ENCODE measurements at places on chromosomes 4 and X.

DNA sequence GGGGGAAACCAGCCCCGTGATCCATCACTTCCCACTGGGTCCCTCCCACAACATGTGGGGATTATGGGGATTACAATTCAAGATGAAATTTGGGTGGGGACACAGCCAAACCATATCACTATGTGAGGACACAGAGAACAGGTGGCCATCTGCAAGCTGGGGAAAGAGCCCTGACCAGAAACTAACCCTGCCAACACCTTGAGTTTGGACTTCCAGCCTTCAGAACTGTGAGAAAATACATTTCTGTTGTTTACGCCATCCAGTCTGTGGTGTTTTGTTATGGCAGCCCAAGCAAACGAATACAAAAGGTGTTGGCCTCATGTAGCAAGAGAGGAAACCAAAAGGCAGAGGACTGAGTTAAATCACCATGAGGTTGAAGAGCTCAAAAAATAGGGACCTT, 169.9 kb upstream of the TENM3 start:
- no peak for DNase-seq

GRCh38 chr4:127632420-127633403, at the start of gene INTU:
INTU (plus strand) TSS chr4:127632957; CDS start chr4:127633035, 78 bp downstream.
- DNase-seq: peak; percentile 64

GRCh38 chr4:184350213-184350817, 124.0 kb downstream of the IRF2 start:
- no peak for DNase-seq

- no peak for DNase-seq
Observed at GRCh38 chr4:3831529-3832150, 65.5 kb downstream of the ADRA2C start.

- no peak for DNase-seq
Observed at GRCh38 chrX:115234461-115234860, 565 bp upstream of the LRCH2 start.

- DNase-seq: no peak
Observed at GRCh38 chrX:81257817-81258216, 55.9 kb downstream of the SH3BGRL start.

GRCh38 chrX:41666251-41666650, 22.5 kb upstream of the GPR34 start:
- no peak for DNase-seq

GRCh38 chrX:42175843-42176242, 252.5 kb upstream of the CASK start:
- no peak for DNase-seq

DNA sequence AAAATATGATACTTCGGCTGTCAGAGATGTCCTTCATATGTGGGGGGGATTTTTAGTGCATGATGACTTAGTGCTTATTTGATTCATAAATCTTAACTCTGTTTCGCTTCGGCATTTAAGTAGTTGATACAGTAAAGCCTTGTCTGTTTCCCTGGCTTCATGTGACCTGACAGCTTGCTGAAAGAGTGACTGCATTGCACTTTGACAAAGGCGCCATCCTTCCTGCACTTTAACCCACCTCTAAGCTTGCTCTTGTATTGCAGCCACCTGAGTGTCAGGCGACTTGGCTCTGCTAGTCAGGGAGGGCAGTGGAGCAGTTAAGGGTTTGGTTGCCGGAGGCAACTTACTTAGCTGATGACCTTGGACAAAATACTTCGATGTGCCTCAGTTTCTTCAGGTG, 65.5 kb downstream of the PTTG2 start:
- no peak for DNase-seq

DNA sequence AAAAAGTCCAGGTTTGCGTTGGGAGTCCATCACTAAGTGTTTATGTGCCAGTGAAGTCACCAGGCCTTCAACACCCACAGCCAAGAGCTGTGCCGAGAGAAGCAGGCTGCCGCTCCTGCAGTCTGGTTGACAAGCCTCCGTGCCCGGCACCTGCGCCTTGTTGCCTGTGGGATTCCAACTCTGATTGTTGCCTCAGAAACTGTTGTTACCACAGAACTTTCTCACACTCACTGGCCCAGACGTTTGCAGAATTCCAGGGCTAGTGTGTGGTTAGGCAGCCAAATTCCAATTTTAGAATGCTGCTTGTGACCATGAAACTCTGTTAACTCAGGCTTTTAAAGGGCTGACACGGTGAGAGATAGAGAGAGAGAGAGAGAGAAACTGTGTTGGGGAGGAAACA, 119.5 kb upstream of the LIMCH1 start:
- peak; percentile 58 for DNase-seq

DNA sequence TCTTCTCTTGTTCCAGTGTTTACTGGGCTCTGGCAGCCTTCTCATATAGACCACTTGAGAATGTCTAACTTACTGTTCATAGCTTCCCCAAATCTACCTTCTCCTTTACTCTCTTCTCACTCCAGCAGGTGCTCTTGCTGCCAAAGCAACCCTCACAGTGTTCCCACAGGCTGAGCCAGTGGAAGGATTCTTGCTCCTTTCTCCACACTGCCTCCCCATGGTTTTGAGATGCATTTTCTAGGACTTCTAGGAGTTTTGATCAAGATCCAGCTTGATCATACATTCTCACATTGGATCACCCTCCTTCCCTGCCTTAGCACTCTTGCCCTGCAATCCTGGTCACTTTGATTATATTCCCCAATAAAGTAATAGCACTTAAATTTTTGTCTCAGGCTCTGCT, 230.8 kb downstream of the TMEM47 start:
- no peak for DNase-seq

All from nucleus accumbens (tissue), 56 donors.